Left cardiac atrium (tissue), 4 donors: ENCODE measurements at places on chromosomes 6 and 20.

GRCh38 chr6:52363228-52363867 lies 1.4 kb downstream of the PAQR8 start:
- no peak for DNase-seq

- peak; percentile 46 for DNase-seq
Observed at GRCh38 chr6:124962639-124963415, 590 bp downstream of the RNF217 start.

- DNase-seq, result no peak
Observed at GRCh38 chr6:72245565-72245964, 359.2 kb downstream of the RIMS1 start.

DNA sequence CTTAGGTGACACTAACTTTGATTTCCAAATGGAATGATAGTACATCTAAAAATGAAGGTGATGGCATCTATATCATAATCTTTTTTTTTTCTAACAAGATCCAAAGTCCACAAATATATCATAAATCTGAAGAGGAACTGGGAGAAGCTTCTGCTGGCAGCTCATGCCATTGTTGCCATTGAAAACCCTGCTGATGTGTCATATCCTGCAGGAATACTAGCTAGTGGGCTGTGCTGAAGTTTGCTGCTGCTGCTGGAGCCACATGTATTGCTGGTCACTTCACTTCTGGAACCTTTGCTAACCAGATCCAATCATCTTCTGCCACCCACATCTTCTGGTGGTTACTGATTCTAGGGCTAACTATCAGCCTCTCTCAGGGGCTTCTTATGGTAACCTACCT lies 27.4 kb upstream of the KHDC1 start:
- DNase-seq, result no peak

DNA sequence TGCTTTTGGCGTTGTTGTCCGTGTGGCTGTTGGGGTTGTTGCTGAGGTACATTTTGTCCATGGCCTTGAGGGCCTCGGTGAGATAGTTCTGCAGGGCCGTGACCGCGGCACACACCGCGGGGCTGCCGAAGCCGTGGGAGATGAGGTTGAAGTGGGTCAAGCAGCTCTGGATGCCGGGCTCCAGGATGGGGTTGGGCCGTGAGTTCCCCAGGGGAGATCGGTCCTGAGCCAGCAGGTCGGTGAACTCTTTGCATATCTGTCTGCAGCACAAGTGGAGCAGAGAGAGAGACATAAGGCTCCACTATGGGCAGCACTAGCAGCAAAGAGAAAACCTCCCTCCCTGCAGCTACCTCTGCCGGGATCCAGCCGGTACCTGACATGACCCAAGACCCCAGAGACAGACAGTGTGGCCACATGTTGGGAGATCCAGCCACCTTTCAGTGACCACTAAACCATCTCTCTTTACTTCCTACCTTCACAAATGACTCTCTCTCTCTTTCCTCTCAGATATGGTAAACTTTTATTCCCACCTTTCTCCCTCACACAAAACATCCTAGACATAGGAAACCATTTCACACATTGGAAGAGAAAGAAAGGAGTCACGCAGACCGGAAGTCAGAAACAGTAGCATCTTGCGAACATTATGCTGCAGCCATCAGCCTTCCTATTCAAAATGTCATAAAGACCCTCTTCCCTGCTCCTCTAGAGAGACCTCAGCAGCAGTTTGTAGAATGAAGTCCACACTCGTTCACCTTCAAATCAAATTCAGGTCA lies 16.2 kb downstream of the TFAP2A start:
- no peak for DNase-seq

DNA sequence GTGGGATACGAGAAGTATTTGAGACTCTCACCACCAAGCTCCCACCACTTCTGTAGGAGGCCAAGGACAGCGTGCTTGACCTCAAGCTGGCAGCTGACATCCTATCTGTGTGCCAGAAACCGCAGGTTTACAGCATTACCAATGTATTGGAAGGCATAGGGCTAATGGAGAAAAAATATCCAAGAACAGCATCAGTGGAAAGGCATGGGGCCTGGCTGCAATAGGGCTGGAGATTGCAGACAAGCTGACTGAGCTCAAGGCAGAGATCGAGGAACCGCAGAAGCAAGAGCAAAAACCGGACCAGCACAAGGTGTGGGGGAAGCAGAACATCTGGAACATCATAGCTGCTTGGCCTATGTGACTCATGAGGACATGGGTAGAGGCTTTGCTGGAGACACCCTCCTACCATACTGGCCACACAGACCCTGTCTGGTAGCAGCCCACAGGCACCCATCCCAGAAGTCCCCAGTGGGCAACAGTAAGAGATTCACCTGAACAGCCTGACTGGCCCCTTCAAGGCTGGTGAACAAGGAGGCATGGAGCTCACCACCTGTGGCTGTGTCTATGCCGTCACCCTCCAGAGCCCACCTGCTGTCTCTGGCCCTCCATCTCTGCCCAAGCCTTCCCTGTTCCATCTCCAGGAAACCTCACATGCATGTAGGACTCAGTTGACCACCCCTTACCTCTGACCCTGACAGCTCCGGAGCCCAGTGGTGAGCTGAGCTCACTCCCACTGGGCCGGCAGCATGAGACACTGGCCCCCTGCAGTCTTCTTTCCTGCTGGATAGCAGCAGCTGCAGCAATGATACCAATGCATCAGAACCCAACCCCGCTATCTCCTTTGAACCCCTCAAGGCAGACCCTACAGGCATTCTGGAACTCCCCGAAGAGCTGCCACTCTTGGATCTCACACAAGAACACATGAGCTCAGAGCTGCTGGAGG lies 171.1 kb downstream of the KIF6 start:
- DNase-seq, result no peak

DNA sequence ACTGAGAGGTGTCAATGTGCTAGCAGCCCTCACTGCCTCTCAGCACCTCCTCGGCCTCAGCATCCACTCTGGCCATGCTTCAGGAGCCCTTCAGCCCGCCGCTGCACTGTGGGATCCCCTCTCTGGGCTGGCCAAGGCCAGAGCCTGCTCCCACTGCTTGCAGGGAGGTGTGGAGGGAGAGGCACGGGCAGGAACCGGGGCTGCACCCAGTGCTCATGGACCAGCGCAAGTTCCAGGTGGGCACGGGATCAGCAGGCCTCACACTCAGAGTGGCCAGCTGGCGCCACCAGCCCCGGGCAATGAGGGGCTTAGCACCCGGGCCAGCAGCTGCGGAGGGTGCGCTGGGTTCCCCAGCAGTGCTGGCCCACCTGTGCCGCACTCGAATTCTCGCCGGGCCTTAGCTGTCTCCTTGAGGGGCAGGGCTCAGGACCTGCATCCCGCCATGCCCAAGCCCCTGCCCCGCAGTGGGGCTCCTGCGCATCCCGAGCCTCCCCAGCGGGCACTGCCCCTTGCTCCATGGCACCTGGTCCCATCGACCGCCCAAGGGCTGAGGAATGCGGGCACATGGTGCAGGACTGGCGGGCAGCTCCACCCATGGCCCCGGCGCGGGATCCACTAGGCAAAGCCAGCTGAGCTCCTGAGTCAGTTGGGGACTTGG lies 80.4 kb upstream of the MANEA start:
- DNase-seq, result no peak

GRCh38 chr6:15429141-15430110 lies 183.6 kb downstream of the JARID2 start:
- DNase-seq, result no peak

GRCh38 chr6:42179945-42180313 lies 6.8 kb downstream of the GUCA1A start:
- no peak for DNase-seq

GRCh38 chr6:76852776-76853175 lies 610.5 kb downstream of the HTR1B start:
- DNase-seq, result no peak

GRCh38 chr6:46757214-46757596 lies 10.5 kb downstream of the ANKRD66 start:
- no peak for DNase-seq

DNA sequence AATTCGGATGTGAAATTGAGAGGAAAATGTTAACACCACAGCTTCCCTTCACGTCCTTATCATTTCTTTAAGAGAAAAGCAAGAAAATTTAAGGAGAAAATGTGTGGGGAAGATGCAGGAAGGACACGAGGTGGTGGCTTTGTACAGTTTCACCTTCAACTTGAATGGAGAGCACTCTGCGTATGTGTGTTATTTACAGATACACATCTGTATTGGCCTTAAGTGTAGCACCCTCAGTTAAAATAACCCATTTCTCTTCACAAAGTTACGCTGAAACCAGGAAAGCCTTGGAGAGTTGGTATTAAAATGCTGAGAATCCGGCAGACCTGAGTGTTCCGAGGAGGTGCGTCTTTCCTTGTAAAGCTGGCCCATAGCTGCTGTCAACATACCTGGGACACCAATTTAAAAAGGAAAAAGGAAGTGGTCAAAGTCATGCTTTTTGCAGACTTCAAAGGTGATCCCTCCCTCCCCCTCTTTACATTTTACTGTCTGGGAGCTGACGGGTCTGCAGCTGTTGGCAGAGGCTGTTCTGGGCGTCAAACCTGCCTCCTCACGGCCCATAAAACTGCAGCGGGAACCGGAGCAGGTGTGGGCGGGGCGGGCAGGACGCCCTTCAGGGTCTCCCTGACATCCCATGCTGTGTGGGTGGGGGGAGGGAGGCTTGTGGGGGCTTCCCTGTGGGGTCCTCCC lies 61.3 kb upstream of the TBXT start:
- no peak for DNase-seq

GRCh38 chr6:107021446-107022185 lies 6.4 kb upstream of the MTRES1 start:
- DNase-seq, result no peak

- no peak for DNase-seq
Observed at GRCh38 chr20:59435518-59435917, 135.1 kb downstream of the EDN3 start.

DNA sequence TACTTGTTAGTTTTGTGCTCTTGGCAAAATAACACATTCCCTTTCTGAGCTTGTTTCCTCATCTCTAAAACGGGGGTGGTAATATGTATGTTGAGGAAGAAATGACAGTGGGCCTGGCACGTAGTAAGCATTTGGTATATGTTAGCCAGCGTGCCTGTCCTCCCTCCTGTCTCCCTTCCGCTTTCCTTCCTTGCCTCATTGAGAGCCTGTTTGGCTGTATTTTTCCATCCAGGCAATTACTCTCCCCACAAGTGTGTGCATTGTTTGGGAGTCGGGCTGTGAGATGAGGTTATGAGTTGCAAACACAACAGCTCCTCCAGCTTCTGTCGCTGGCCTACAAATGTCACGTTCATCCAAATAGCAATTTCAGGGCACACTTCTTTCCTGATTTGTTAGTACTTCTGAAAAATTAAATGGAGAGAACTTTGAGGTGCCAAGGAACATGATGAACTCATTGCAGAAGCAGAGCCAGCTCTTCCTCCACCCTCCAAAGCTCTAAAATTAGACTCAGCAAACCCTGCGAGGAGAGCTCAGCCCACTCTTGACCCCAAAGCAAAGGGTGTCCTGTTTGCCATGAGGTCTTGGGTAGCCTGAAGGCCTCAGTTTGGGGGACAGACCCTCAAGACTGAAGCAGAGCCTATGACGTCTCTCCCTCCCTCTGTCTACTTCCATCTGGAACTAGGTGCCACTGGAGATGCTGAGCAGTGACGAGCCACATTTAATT lies 50.7 kb upstream of the TOX2 start:
- DNase-seq, result no peak

GRCh38 chr20:53412577-53413185 lies 181.0 kb downstream of the ZNF217 start:
- no peak for DNase-seq

DNA sequence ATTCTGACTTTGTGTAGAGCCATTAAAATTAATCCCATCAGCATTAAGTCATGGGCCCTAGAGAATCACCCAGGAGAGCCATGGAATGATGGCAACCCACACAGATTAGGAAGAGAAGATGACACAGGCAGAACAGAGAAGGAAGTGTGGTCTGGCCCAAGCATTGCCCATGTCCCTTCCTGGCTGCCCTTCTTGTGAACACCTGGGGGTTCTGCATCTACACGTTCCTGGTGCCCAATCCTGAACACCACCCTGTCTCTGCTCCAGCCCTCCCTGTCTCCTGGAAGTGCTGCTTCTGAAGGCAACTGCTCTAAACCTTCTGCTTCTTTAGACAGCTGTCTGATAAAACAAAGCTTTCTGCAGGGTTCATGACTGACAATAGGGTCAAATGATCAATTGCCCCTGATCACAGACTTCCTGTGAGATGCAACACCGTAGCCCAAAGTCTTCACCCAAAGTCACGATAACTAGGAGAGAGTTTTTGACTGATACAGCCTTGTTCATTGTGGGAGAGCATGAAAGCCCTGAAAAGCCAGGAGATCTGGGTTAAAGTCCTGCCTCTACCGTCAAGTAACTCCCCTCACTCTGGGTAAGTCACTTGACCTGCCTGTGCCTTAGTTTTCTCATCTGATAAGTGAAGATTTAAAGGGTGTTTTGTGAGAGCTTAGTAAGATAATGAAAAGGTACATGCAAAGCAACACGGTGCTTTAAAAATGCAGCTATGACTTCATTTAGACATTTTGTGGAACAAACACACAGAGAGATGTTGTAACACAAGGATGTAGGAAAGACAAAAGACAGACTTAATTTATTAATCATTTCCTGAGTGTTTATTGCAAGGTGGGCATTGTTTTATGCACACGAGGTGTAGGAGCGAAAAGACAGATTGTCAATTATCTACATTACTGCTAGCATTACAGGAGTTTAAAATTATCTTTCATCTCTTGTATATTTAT lies 291.2 kb upstream of the STXBP5 start:
- no peak for DNase-seq

DNA sequence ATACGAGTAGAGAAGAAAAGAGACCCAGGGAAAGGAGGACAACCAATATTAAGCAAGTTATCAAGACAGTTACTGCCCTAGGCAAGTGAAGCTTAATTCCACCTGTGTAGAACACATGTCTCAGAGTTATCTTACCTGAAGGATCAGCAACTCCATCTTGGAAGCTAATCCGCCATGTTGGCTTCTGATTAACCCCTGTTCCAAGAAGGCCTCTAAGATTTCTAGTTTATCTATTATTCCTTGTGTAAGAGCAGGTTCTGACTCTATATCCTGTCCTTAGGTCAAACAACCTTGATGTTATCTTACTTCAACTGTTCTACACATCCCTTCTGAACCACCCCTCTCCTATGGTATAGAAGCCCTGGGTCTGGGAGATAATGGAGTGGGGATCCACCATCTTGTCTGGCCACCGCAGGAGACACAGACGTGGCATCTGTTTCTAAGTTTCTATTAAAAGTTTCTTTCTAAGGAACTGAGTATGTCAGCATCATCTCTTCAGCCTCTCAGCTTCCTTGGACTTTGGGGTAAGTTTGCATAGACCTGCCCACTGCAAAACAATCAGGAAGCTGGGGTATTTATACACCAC lies 27.7 kb upstream of the PTPN1 start:
- no peak for DNase-seq
